Esophagus muscularis mucosa (tissue), 4 donors: ENCODE measurements at places on chromosomes 13 and 19. TPM values are rescaled to one million over a fixed set of nuclear protein-coding genes. Genes with fewer than 3 reads are reported as not detected.

Gene ALOX5AP
- 14.8 TPM for total RNA-seq

Gene REEP6
- total RNA-seq, result not detected

Gene ZNF599
- total RNA-seq, result 5.8 TPM

Gene GRAMD1A
- total RNA-seq, result 55.3 TPM

Gene ICAM4
- total RNA-seq, result 0.78 TPM

Gene ZNF607
- 8.7 TPM for total RNA-seq

Gene ZNF616
- total RNA-seq, result 4.0 TPM

Gene TLE2
- total RNA-seq, result 34.0 TPM

Gene RETN
- total RNA-seq, result not detected

DNA sequence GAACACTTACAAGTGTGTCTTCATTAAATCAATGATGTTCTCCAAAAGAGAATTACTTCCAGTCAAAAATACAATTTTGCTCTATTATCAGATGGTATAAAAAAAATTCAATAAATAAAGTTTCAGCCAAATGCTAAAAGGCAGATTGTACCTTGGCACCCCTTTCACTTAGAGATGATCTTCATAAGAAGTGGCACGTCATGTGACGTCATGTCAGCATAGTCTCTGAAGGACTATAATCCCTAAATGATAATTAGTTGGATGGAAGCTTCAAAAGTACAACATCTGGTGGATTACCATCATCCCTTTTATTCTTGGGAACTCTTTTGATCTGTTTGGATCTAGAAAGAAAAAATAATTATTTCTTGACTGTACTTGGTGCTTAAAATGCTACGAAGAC lies 335.5 kb upstream of the EDNRB start:
- DNase-seq, result no peak

- no peak for DNase-seq
Observed at GRCh38 chr13:114204894-114205293, 25.8 kb downstream of the CFAP97D2 start.

DNA sequence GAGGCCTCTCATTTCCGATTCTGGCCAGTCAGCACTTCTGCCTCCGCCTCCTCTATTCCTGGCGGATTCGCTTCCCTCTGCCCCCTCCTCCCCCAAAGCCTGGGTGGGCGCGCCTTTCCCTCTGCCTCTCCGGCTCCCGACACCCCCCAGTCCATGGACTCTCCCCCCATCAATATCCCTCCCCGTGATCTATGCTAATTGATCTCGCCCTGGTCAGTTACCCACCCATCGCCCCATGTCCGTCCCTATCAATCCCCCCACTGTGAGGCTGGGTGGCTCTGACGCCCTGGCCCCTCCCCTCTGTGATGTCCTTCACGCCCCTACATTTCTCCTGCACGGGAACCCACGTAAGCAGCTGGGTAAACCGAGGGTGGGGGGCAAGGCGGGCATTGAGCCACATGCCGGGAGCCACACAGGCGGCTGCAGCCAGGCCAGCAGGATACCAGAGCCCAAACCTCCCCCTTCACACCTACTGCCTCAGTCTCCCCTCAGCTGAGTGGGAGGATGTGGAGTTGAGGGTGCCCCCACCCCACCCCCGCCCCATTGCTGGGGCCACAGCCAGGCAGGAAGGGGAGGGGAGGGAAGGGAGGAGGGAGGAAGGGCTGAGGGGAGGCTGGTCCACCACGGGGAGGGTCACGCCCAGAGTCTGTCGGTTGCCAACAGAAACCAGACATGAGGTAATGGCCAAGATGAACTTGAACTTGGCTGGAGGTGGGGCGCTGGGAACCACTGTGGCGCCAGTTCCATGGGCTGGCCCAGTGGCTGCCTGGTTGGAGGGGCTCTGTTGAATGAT lies 21.0 kb downstream of the SMIM24 start:
- peak; percentile 97 for DNase-seq

DNA sequence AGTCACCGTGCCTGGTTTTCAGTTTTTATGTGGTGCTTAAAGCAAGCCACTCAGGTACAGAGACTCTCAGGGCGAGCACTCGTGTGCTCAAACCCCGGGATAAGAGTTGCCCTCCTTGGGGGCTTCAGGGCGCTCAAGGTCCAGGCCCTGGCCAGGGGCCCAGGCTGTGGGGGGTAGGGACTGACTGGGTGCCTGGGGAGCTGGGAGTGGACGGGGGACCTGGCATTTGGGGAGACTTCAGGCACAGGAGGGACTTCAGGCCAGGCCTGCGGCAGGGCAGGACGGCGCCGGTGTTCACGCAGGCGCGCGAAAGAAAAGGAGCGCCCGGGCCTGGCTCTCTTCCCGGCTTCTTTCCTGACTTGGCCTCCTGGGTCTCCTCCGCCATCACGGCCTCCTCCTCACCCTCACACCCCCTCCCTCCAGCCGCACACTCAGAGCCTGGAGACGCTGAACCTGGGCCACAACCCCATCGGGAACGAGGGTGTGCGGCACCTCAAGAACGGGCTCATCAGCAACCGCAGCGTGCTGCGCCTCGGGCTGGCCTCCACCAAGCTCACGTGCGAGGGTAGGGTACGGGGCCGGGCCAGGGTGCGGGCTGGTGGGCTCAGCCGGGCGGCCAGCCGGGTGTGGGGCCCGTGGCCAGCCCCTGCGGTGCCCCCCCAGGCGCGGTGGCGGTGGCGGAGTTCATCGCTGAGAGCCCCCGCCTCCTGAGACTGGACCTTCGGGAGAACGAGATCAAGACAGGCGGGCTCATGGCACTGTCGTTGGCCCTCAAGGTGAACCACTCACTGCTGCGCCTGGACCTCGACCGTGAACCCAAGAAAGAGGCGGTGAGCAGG lies 16.1 kb downstream of the NKPD1 start:
- DNase-seq, result no peak

DNA sequence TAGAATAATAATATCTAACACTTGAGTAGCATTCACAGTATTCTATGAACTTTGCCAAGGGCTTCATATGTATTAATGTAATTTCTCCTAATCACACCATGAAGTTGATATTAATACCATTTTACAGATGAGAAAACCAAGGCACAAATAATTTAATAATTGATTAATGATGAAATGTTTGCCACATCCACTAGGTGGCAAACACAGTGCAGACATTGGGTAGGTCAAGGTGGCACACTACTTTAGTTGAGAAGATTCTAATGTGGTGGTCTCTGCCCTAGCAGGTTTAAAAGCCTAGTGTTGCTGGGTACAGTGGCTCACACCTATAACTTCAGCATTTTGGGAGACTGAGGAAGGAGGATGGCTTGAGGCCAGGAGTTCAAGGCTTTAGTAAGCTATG lies 412.4 kb downstream of the SUCLA2 start:
- DNase-seq, result no peak

DNA sequence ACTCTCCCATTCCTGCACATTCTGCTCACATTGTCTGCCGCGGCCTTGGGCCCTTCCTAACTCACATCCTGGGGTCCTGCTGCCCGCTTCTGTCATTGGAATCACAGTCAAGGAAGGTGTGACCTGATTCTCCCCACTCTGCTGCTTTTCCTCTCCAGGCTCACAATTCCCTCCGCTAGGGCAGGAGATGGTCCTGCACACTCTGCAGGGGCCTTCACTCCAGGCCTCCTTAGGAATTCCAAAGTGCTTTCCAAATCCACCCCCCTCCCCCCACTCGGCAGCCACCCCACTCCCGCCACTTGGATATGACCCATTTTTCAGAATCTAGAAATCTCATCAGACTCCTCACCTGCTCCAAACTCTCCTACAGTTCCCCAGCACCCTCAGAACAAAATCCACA lies 3.1 kb upstream of the SLC5A5 start:
- DNase-seq, result no peak

- no peak for DNase-seq
Observed at GRCh38 chr13:110217085-110217484, 89.9 kb downstream of the COL4A1 start.

DNA sequence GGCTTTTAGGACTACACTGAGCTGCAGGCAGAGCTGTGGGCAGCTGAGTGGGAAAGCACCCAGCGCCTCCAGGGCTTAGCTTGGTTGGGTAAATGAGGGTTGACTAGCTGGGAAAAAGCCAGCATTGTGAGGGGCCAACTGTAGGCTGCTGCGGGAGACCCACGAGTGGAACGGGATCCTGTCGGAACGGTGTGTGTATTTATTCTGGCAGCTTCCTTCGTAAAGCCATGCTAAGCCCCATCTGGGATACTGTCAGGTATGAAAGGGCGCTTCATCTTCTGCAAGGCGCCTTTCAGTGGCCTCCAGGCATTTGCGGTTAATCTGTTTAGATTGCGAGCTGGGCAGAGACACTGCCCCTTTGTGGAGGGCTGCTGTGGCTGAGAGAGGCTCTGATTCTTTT lies 39.5 kb upstream of the CNMD start:
- DNase-seq, result no peak

DNA sequence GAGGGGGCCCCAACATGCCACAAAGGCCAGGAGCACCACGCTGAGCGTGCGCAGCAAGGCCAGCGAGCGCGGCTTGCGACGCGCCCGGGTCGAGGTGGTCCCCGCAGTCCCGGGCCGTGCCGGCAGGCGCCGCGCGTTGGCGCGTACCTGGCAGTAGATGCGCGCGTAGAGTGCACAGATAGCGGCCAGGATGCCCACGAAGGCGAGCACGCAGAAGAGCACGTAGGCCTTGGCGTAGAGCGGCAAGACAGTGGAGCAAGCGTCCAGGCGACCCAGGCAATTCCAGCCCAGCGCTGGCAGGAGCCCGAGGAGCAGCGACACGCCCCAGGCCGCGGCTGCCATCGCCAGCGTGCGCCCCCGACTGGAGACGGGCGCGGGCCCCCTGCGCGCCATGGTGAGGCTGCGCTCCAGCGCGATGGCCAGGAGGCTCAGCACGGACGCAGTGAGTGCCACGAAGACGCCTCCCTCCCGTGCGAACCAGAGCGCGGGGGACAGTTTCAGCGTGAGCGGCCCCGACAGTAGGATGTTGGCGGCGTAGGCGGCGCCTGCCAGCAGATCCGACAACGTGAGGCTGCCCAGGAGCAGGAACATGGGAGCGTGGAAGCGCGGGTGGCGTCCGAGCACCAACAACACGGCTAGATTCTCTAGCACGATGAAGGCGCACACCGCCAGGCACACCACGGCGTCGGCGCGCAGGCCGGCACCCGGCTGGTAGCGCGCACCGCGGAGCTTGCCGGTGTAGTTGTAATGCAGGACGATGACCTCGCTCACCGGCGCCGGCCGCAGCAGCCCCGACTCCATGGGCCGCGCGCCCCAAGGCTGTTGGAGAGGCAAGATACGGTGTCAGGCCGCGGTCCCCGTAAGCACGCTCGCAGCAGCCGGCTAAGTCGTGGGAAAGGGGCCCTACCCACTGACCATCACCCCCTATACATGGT lies 2.8 kb downstream of the S1PR5 start:
- no peak for DNase-seq

DNA sequence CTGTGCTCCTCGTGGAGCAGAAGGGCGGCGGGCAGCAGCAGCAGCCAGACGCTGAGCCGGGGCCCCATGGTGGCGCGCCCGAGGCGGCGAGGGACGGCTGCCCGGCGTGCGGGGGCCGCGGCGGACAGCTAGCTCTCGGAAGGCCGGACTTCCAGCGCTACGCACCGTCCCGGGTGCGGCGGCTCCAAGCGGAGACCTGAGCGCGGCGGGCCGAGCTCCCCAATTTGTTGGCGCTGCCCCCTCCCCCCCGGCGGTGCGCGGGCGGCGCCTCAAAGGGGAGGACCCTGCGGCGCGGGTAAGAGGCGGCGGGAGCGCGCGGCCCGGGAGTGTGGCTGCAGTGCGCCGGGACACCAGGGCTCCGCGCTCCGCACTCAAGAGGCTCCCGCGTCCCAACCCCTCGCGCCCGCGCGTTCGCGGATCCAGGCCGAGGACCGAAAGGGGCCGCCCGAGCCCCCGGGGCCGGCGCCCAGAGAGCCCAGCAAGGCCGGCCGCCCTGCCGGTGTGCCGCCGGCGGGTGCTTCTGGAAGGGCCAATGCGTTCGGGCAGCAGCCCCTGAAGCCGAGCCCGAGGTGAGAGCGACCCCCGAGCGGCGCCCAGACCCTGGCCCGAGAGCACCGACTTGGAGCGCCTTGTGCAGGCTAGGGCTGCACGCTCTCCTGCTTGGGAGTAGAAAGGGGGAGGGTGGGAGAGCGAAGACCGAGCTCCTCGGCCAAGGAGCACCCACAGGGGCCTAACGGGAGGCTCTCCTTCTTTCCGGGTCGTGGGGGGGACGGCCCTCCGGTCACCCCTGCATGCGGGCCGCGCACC lies at the start of the genes COL4A1 and COL4A2:
COL4A1 (minus strand) TSS at position 198 of the 807 bp plus-strand sequence; CDS start at position 68, 130 bp downstream.
COL4A2 (plus strand) TSS at position 325 of the 807 bp plus-strand sequence. CDS start 620 bp downstream, outside the sequence.
- DNase-seq, result no peak

DNA sequence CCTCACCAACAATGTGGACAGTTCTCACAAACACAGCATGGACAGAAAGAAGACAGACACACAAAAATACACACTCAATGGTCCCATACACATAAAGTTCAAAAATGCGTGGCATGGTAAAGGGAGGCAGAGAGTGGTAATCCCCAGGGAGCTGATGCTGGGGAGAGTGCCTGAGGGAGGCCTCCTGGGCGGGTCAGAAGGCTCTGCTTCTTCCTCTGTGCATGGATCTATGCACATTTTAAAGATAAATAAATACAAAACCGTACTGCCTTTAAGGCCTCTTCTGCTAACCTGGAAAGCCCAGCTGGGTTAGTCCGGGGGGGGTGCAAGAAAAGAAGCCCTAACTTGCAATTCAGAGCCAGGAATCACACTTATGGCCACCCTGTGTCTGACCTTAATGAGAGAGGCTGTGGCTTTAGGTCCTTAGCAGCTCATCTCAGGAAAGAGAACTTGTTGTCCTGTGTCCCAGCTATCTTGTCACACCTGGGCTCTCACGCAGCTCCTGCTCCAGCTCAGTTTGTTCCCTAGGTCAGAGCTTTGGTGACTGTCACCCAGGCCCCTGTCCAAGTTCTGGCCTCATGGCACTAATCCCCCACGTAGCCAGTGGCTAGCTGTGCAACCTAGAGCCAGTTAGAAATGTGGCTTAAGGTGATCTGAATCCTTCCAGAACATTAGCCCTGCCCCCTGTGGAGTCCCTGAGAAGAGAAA lies 28.5 kb downstream of the POP4 start:
- DNase-seq, result no peak
